ELR (cell line): ENCODE measurements at places on chromosomes 5 and 9.

- peak; percentile 68 for DNase-seq
Observed at GRCh38 chr5:95892784-95893354, 68.8 kb downstream of the ELL2 start.

- DNase-seq: no peak
Observed at GRCh38 chr5:133729800-133730199, 117.5 kb upstream of the FSTL4 start.

GRCh38 chr5:3597167-3598007, 1.8 kb downstream of the IRX1 start:
- no peak for DNase-seq

GRCh38 chr5:54243483-54244080, 66.8 kb downstream of the ARL15 start:
- peak; percentile 62 for DNase-seq

GRCh38 chr5:147557876-147558745, 48.2 kb upstream of the DPYSL3 start:
- DNase-seq: no peak

DNA sequence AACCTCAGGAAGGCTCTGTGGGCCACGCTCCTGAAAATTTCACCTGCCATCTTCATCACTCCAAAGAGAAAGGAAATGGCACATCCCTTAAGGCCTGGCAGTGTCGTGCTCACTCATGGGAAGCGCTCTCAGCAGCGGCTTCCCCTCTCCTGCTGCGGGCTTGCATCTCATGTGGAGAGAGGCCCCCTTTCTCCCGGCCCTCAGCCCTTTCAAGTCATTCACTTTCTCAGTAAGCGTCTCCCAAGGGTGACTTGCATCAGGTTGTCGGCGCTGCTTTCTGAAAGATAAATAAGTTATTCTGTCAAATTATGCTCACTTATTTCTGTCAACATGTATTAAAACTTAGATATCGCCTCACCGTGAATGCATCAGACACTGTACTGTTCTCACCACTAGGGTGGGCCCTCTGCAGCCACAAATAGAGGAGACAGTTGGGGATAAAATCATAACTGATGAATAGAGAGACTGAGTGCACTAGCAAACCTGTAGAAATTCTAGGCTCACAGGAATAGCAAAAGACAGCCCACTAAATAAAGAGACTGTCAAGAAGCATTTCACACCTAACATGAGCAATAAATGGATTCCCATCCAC, 174.6 kb downstream of the RFK start:
- DNase-seq: no peak

GRCh38 chr5:3002230-3002629, 250.8 kb upstream of the IRX2 start:
- DNase-seq: no peak

DNA sequence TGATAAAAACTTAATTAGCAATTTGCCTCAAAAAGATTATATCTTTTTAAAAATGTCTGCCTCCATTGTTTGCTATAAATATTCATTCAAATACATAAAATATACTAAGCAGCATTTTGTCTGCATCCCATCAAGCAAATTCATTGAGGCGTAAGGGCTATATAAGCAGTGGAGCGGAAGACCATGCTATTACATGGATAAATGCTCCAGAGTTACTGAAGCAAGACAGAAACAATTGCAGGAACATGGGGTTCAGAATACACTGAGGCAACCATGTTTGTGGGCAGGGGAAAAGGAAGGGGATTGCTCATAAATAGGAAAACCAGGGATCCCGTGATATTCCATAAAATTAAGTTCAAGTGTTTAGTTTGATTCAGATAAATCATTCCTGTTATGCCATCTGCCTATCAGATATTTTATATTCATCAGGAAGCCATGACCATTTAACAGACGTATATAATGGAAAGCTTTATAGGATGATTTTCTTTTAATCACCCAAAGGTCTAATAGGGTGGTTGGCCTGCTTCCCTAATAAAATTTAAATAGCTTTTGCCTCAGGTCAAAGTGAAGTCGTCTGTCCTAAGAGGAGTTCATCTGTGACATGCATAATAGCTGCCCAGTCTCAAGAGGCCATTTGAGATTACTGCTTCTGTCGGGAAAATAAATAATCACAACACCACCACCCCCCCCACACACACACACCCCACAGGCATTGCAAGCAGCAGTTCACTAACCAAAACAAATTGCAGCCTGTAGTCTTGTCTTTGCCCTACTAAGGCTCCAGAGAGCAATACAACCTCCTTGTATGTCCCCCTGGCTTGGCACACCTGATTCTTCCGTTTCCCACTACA, 105.2 kb downstream of the RASEF start:
- DNase-seq: no peak
